A549 treated with CpdA at 1 μM for 4 hours (cell line): ENCODE measurements at places on chromosomes 5 and 9. TPM values are rescaled to one million over a fixed set of nuclear protein-coding genes. Genes with fewer than 3 reads are reported as not detected.

GPR21 gene
- not detected in 5 replicates for total RNA-seq

DENND1A gene
- total RNA-seq: 9.6 to 11.8 TPM (median 11.4 TPM) in 5 replicates

SLC45A2 gene
- total RNA-seq: 0.07 to 0.16 TPM in 2 of 5 replicates, not detected in the others

NPR3 gene
- 20.5 to 25.1 TPM (median 21.7 TPM) in 5 replicates for total RNA-seq

PRR16 gene
- not detected in 5 replicates for total RNA-seq
